ENCODE measurements at places on chromosomes 12 and 14.
A peak's percentile ranks its signal among the peaks of the same experiment; 100 is the strongest.

- peak; percentile 96 for DNase-seq
Measured at GRCh38 chr12:6961278-6961694, 9.2 kb downstream of the PHB2 start.

- no peak for DNase-seq
Measured at GRCh38 chr14:84253326-84253725, 1276.6 kb upstream of the FLRT2 start.

DNA sequence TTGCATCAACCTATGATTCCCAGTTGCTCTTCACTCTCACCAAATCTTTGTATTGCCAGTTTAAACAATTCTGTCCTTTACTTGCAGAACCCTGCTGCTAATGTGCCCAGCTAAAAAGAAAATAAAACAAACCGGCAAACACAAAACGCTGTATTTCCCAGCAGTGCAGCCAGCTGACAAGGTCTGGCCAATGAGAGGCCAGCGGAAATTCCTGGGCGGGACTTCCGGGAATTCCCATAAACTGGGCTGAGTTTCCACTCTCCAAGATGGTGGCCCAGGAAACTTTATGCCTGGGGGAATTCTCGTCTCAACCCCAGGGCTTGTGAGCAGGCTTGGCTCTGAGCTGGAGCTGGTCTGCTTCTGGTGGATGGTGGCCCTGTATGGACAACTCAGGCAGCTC is 807.3 kb upstream of the TMEM132C start:
- DNase-seq: no peak

- DNase-seq: no peak
Measured at GRCh38 chr14:59852350-59852749, 18.2 kb downstream of the RTN1 start.

DNA sequence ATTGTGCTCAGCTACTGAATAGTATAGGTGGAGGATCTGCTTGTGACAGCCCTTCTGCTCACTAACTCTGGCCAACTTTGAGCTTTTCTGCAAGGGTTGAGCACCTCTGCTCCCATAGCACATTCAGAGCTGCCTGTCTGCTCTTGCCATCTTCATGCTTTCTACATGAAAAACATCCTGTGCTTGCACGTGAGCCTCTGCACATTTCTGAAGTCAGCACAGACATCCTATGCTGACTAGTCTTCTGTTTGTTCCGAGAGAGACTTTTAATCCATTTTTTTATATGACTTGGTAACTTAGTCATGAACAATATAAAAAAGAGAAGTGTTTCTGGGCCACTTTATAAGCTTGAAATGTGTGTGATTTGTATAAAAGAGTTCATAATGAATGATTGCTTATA is 969.3 kb downstream of the TMTC2 start:
- no peak for DNase-seq

DNA sequence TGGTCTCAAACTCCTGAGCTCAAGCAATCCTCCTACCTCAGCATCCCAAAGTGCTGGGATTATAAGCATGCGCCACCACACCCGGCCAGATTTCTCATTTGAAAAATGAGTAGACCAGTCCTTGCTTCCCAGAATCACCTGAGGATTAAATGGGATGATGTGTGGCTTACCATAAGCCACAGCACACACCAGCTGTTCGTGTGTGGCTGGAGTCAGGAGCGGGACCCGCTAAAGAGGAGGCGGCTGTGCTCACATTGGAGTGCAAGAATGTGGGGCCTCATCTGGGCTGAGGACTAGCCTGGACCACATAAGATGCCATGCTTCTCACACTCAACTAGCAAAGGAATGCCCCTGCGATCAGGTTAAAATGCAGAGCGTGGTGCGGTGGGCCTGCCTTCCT is 6.7 kb upstream of the ALDH2 start:
- DNase-seq: no peak

DNA sequence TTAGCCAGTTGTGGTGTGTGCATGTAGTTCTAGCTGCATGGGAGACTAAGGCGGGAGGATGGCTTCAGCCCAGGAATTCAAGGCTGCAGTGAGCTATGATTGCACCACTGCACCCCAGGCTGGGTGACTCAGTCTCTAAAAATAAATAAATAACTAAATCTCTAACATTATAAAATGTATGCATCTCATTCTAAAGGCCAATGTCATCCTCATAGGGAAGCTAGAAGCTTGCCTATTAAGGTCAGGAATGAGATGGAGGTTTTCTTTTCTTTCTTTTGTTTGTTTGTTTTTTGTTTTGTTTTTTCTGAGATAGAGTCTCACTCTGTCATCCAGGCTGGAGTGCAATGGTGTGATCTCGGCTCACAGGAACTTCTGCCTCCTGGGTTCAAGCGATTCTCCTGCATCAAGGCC is 48.8 kb upstream of the PAPLN start:
- no peak for DNase-seq

GRCh38 chr12:52566847-52567291 is 6.8 kb downstream of the KRT74 start:
- peak; percentile 77 for DNase-seq

DNA sequence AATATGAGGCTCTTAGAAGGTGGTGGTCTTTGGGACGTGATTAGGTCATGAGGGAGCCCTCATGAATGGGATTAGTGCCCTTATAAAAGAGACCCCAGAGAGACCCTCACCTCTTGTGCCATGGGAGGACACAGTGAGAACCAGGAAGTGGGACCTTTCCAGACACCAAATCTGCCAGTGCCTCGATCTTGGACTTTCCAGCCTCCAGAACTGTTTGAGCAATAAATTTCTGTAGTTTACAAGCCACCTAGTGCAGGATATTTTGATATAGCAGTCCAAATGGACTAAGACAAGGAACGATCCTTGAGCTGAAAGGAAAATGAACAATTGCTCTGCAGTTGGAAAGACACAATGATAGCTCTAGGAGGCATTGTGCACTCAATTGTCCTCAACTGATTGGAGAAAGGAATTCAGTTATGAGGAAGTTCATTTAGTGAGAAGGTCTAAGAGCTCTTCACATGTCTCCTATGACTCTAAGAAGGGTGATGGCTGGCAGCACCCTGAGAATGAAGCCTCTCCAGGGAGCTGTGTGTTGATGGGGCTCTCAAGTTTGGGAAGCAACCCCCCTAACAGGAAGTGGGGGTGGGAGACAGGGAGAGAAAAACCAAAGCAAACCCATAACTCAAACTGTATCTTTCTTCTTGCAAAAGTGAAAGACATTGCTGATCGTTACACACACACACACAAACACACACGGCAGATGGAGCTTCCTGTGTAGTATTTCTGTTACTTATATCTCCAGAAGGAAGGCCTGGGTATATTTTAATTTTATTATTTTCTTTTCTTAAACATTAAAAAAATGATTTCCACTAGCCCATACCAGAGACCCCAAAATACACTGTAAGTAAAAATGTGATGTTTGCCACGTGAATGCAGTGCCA is 21.0 kb downstream of the CHST11 start:
- DNase-seq: no peak

DNA sequence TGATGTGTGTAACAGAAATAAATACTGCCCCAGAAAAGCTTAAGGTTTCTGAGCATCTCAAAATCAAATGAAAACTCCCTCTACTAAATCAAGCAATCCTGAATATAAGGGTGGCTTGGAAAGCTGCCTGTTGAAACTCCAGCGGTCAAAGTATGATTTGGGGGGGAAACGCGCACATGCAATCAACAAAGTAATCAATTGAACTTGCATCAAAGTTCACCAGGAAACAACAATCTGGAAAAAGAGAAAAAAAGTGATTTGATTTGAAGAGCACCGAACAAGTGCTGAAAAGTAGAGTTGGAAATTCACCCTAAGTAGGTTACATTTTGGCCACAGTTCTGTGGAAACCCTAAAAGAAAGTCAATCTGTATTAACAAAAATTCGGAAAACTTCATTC is 700 bp downstream of the CNIH1 start:
- no peak for DNase-seq

- DNase-seq: no peak
Measured at GRCh38 chr14:57736391-57736790, 129.5 kb downstream of the SLC35F4 start.

DNA sequence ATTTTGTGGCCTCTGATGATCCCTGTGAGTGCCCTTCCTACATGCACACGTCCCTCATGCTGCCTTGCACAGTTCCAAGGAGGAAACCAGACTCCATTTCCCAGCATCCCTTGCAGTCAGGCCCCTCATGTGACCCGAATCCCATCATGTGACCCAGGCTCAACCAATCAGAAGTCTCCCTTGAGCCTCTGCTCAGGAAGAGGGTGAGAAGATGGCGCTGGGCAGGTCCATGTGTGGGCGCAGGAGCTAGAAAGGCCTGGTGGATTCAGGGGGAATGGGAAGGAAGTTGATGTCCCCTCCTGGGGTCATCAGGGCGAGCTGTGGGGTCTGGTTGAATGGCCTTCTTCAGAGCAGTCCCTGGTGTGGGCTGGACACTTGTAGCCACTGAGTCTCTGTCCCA is 240.5 kb downstream of the ADGRD1 start:
- DNase-seq: no peak

- no peak for DNase-seq
Measured at GRCh38 chr12:51845482-51845881, 3.0 kb downstream of the FIGNL2 start.

DNA sequence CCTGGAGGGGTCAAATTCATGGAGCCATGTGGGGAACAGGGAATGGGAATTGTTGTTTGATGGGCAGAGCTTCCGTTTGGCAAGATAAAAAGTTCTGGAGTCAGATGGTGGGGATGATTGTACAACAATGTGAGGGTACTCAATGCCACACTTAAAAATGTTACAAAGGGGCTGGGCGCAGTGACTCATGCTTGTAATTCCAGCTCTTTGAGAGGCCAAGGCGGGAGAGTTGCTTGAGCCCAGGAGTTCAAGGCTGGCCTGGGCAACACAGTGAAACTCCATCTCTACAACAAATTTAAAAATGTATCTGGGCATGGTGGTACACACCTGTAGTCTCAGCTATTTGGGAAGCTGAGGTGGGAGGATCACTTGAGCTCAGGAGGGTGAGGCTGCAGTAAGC is 66.0 kb upstream of the DIO3 start:
- DNase-seq: no peak

DNA sequence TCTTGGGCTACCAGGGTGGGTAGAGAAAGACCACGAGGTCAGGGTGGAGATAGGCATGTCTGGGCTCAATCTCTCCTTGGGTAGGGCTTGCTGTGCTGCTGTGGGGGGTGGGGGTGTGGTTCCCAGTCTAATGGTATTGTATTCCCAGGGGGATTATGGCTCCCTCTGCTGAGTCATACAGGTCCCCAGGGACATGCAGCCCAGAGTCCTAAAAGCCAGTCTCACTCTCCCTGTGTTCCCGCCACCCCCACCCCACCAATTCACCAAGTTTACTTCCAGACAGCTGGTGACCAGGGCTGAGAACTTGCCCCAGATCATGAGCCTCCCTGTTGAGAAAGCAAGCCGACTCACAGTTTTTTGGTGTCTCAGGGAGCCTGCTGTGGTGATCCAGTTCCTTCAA is 367.6 kb downstream of the C12orf75 start:
- no peak for DNase-seq

DNA sequence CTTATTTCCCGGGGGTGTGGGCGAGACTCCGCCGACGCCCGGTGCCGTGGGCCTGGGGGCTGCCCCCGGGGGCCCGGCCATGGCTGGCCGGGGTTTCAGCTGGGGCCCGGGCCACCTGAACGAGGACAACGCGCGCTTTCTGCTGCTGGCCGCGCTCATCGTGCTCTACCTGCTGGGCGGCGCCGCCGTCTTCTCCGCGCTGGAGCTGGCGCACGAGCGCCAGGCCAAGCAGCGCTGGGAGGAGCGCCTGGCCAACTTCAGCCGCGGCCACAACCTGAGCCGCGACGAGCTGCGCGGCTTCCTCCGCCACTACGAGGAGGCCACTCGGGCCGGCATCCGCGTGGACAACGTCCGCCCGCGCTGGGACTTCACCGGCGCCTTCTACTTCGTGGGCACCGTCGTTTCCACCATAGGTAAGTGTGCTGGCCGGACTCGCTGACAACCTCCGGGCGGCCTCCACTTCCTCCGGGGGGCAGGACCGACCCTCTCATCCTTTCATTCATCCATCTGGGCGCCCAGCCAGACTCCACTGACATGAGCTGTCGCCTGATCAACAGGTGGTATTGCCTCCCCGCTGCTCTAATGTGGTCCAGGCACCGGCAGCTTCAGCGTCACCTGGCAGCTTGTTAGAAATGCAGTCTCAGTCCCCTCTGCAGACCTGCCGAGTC is 467 bp downstream of the KCNK13 start:
- DNase-seq: no peak

DNA sequence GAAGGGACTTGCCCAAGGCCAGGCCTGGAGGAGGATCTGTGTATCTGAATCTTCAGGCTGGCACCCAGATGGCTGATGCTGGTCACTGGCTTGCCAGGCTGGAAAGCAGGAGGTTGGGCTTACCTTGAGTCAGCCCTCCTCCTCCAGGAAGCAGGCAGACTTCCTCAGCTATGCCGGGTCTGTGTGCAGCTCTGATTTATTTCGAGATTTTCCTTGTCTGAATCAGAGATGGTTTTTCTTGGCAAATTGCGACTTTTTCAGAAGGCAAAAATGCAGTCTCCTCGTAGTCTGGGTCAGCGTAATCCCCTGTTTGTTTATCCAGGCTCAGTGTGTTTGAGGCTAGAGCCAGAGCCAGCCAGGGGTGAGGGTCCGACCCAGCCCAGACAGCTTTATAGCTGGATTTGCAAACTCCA is 48.9 kb downstream of the SMOC1 start:
- no peak for DNase-seq

DNA sequence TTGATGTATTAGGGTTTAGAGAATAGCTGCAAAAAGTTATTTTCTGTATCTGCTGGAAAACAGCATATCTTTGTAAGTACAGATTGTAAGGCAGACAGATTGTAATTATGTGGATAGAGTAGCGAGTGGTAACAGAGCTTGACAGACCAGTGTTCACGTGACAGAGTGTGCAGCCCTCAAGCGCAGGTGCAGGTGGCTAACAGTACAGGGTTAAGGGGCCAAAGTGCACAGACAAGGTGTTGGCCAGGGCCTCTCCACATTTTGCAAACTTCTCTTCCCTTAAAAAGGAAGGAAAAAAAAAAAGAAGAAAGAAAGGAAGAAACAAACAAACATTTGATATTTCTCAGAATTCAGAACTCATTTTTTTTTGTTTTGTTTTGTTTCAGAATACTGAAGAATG is 25.2 kb upstream of the KLHL42 start:
- no peak for DNase-seq

DNA sequence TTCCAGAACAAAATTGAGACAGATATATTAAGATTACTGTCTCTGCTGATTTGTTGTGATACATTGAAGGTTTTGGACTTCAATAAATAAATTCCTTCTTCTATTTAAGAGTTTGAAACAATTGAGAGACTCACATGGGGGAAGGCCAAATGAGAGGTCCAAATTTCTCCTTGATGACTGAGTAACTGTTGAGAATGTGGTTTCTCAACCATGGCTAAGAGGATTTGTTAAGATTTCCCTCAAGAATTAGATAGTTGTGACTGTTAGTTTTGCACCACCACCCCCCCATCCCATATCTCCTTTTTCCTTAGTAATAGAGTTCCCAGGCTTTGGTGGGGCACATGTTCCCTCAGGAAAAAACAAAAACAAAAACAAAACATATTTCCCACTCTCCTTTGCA is 47.7 kb upstream of the IGF1 start:
- DNase-seq: no peak

DNA sequence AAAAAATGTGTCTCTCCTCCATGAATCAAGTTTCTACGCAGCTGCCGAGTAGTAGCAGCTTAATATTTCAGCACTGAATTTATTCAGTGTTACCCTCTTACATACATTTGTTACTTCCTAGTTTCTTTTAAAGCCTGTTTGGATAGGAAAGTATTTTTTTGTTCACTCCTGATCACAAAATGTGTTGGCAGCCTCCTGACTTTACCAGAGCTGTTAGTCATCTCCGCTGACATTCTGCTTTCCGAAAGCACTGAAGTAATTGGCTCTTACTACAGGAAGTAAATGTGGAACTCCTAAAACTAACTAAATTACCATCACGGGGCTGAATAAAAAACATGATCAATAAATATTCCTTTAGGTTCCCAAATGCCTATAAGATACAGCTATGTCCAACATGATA is 225.5 kb downstream of the EPS8 start:
- DNase-seq: peak; percentile 55

Measured in CD4-positive, alpha-beta T cell treated with Interleukin-2 at 100 ng/mL for 4 hours (primary cell).